ENCODE measurements at places on chromosomes 13 and 19.

GRCh38 chr13:30479154-30479882 lies 13.6 kb upstream of the HMGB1 start:
- no peak for DNase-seq

GRCh38 chr13:76522083-76522755 lies 364.0 kb downstream of the KCTD12 start:
- no peak for DNase-seq

DNA sequence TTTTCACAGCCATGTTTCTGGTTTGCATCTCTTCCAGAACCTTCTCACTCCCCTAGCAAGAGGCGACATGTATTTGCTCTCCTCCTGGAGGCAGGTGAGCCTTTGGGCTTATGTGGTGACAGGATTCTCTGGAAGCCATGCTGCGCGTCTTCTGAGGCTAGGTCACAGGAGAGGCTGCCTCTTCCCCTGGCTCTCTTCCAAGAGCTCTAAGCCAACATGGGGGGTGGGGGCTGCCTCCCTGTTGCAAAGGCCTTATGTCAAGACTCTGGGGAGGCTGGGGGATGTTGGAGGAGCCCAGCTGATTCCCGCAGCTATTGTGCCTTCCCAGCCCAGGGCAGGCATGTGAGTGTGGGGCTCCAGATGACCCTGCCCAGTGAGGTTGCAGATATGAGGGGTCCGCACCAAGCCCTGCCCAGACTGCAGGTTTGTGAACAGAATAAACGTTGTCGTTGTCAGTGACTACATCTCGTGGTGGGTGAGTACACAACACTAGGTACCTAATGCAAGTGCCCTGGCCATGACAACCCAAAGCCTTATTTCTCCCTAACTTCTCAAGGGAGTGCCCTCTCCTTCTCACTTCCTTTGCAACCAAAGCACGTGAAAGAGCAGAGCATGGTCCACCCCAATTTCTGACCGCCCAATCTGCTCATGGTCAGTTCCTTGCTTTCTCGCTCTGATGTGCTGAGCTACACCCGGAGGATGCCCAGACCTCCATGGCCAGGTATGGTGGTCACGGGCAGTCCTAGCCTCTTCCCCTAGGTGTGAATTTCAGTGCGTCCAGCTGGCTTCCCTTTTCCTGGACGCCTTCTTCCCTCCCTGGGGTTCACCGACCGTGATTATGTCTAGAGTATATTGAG lies 44.9 kb downstream of the TEX29 start:
- DNase-seq, result no peak

- no peak for DNase-seq
These were observed 1.9 kb upstream of the PEG3 start for GRCh38 chr19:56842412-56842811.

DNA sequence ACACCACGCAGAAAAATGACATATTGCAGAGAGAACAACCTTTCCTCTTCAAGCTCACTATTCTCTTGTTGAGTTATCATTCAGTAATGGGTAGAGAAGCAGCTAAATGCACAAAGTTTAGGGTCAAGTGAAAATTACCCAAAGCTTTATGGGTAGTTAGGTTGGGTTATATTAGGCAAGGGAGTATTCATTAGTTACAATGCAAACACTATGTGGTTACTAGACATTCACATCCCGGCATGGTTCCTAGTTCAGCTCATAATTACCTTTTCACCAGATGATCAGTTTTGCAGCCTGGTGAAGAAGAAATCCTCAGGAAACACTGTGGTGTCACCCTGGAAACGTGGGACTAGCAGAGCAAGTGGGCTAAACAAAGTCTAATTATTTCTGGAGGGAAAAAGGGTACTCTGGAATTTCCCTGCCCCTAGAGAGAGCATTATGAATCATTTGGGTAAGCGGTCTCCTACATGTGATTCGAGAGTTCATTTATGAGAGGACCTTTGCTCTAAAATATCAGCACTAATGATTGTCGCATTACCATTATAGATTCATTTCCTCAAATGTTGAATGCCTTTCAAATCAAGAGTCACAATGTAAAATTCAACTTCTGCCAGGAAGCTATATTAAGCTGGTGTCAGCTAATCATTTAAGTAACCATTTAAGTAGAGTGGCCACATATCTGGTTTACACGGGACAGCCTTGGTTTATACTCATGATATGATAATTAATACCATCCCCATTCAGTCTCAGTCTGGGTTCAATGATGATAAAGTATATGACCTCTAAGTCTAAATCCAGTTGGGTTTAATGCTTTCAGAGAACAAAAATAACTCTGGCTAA lies 1208.0 kb downstream of the DIAPH3 start:
- no peak for DNase-seq

Measured in CD4-positive, alpha-beta T cell treated with Interleukin-12 subunit alpha and Interleukin-12 subunit beta, for 1 hour (primary cell).